GDM1 (cell line): ENCODE measurements at places on chromosomes 16 and 17.
A peak's percentile ranks its signal among the peaks of the same experiment; 100 is the strongest.

- DNase-seq = no peak
Measured at GRCh38 chr16:75443298-75443697, 10.0 kb upstream of the CFDP1 start.

DNA sequence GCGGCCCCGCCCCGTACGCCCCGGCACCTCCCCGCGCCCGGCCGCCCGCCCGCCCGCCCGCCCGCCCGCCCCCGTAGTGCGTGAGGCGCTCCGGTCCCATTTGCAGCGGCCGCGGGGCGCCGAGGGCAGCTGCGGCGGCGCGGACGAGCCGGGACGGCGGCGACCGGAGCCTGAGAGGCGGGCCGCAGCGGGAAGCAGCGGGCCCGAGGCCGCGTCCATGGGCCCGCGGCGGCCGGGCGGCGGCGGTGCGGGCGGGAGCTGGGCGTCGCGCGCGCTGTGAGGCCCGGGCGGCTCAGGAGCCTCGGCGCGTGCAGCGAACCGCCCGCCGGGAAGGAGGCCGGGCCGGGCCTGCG is at the start of gene MPRIP:
TSS of gene MPRIP (plus strand) at position 74 of the 353 bp plus-strand sequence. CDS start 392 bp downstream, outside the sequence.
- DNase-seq = no peak

GRCh38 chr16:28597692-28598261 is 927 bp upstream of the SULT1A2 start:
- no peak for DNase-seq

GRCh38 chr17:76382351-76382802 is 2.0 kb upstream of the SPHK1 start:
- no peak for DNase-seq

DNA sequence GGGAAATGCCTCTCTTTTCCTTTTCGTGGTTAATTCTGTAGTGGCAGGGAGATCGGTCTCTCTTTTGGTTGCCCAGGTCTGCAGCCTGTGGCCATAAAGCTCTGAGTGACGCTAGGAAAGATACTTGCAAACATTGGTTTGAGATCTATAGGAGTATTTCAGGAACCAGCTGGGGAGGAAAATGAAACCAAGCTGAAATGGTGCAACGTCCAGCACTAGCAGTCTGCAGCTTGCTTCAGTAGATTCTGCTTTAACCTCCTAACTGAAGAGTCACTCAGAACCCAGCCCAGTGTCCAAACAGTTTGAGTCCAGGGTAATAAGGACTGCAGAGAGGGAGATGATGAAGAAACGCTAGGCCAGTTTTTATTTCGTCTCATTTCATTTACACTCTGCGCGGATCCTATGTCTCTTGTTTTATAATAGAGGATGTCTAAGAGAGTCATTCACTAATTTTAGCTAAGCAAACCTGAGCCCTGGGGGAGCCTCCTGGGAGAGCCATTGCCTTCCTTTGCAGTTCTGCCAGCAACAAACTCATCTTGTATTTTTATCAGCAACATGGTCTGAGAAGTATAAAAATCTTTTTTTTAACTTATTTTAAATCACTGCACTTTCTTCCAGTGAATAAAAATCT is 12.0 kb downstream of the SP2 start:
- peak; percentile 11 for DNase-seq

- no peak for DNase-seq
Measured at GRCh38 chr16:85838381-85838780, 38.9 kb downstream of the COX4I1 start.

- peak; percentile 75 for DNase-seq
Measured at GRCh38 chr17:7716901-7717755, at the start of gene DNAH2. TSS of gene DNAH2 (plus strand) at chr17:7717744. CDS start at chr17:7719735, 1,991 bp downstream.

DNA sequence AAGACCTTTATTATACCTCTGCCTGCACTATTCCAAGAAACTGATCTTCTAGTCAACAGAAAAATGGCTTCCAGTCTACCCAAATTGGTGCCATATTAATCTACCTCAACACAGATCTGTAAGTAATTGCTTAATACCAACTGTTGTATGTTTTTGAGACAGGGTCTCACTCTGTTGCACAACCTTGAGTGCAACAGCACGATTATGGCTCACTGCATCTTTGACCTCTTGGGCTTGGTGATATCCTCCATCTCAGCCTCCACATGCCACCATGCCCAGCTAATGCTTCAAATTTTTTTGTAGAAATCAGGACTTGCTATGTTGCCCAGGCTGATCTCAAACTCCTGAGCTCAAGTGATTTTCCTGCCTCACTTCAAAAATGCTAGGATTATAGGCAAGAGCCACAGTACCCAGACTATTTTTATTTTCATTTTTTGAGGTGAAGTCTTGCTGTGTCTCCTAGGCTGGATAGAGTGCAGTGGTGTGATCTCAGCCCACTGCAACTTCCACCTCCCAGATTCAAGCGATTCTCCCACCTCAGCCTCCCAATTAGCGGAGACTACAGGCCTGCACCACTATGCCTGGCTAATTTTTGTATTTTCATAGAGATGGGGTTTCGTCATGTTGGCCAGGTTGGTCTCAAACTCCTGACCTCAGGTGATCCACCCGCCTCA is 14.4 kb downstream of the NUFIP2 start:
- DNase-seq = no peak

GRCh38 chr16:2835638-2836493 is 5.8 kb downstream of the ZG16B start:
- no peak for DNase-seq

GRCh38 chr17:29757788-29758187 is 135.1 kb upstream of the CORO6 start:
- no peak for DNase-seq

DNA sequence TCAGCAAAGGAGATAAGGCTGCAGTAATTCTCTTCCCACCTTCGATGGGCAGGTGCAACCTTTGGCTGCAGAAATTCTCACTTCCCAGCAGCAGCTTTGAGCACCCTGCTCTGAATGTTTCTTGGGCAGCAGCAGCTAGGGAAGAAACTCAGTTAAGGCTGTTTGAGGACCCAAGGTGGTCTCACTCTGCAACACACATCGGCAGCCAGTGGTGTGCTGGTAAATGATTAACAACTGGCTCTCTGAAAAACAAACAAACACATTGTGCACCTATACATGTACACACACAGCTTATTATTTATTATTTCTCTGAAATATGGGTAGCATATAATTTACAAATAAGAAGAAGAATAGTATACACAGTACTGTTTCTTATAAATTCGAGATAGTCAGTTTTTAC is 685.8 kb downstream of the WWOX start:
- DNase-seq = no peak

DNA sequence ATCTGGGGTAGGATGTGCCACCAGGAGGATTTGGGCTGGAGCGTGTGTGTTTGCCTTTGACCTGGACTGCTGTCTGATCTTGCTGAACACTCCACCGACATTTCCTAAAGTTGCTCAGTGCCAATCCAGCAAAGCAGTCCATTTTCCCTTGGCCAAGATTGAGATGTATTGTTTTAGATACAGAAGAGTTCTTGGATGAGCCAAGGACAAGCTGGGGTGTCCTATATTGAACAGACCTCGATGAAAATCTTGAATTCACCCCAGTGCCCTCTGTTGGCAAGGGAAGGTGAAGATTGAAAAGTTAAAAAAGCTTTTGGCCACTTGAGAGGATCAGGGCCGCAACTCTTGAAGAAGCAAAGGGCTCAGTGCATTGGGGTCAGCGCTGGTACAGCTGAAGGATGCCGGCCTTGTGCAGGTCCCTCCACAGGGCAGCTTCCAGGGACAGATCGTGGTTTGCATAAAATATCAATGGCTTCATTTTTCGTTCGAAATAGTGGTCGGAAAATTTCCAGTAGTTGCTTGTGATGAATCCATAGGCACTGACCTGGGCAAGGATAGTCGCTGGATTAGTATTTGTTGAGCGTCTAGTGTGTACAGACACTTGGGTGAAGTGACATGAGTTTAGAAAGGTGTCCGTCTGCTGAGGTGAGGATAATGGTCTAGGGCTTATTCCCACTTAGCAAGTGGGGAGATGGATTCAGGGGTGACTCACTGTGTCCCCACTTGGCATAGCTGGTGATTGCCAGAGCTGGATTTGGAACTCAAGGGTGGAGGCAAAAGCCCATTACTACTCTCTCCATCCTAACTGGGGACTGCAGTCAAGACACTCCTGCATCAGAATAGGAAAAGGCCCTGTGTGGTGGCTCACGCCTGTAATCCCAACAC is 19.7 kb downstream of the ST6GALNAC2 start:
- DNase-seq = no peak

GRCh38 chr17:46962374-46962790 is 16.7 kb downstream of the RPRML start:
- DNase-seq = no peak

DNA sequence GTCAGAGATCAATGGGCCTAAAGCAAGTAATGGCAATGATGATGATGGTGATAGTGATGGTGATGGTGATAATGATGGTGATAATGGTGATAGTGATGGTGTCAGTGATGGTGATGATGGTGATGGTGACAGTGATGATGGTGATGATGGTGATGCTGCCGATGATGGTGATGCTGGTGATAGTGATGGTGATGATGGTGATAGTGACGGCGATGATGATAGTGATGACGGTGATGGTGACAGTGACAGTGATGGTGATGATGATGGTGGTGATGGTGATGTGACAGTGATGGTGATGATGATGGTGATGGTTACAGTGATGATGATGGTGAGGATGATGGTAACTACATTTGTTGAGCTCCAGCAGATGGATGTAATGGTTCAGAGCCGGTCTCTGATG is 30.8 kb upstream of the OR4D1 start:
- no peak for DNase-seq

GRCh38 chr16:71249399-71249798 is 18.9 kb upstream of the HYDIN start:
- DNase-seq = no peak

DNA sequence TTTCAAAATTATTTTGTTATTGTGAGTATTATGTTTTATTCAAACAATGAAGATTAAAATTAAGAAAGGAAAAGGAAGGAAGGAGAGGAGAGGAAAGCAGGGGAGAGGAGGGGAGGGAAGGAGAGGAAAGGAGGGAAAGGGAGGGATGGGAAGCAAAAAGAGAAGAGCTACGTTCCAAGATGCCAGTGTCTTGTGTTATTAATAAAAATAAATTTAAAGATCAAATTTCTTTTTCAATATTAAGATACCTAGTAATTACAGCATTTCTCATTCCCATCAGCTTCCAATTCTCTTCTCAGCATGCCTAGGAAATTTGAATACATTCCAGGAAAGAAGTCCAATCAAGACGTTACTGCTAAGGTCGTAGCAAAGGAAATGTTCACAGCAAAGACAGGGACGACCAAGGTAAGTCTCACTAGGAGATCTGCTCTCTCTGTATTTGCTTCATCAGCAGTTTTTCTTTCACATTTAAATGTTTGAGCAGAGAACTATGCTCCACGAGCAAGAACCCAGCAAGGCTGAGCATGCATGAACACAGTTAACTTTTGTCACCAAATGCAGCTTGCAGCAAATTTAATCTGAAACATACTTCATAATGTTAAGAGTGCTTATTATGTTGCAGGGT is 63.3 kb upstream of the HLF start:
- DNase-seq = no peak
